ENCODE measurements at places on chromosomes 6 and 20.

DNA sequence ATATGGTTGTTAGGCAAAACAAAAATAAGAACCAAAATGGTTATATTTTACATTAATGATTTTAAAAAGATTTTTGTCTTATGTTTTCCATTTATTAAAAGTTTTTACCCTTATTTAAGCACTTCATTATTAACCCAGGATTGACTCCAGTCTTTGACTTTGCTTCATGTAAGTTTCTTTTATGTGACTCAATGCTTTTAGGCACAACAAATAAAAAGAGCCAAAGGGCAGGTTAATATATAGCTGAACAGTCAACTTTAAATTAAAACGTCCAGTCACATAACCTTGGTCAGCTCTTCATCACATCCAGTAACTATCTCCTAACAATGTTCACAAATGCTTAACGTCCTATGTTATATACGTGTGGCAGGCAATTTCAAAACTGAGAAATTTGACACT is 32.7 kb downstream of the COL21A1 start:
- DNase-seq, result no peak

DNA sequence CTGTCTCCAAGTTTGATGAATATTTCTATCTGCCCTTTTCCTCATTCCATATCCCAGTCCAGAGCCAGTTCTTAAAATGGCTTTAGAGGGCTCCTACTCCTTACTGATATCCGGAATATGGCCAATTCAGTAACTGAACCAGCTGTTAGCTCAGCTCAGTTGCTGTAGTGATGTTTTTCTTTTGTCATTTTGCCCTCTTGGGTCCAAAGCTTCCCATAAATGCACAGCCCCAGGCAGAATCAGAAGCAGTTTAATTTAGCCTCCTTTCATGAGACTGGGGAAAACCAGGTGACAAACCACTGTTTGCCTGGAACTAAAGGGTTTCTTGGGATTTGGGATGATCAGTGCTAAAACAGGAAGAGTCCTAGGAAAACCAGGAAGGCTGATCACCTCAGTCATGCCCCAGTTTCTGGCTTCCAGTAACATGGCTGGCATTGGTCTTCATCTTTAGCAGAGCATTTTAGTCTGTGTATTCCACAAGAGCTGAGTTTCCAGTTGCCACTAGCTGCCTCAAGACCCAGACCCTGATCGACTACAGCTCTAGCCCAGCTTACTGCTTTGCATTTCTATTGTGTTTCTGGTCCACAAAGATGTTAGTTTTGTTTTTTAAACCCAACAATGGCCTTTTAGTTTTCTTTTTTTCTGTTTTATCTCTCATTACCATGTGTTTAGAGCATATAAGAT is 40.6 kb upstream of the REV3L start:
- no peak for DNase-seq

DNA sequence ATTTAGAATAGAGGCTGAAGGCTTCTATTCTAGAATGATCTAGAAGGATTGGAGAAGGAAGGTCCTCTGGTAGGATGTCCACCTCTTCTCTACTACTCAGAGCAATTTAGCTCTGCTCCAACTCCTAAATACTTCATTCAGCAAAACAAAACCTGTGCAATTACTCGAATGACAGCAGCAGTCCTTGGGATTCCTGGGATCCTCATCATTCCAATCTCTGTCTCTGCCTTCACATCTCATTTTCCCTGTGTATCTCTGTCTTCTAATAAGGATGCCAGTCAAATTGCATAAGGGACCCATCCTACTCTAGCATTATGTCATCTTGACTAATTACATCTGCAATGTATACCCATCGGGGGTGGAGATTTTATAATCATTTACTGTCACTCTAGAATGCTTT is 5.5 kb upstream of the AIG1 start:
- DNase-seq, result no peak

DNA sequence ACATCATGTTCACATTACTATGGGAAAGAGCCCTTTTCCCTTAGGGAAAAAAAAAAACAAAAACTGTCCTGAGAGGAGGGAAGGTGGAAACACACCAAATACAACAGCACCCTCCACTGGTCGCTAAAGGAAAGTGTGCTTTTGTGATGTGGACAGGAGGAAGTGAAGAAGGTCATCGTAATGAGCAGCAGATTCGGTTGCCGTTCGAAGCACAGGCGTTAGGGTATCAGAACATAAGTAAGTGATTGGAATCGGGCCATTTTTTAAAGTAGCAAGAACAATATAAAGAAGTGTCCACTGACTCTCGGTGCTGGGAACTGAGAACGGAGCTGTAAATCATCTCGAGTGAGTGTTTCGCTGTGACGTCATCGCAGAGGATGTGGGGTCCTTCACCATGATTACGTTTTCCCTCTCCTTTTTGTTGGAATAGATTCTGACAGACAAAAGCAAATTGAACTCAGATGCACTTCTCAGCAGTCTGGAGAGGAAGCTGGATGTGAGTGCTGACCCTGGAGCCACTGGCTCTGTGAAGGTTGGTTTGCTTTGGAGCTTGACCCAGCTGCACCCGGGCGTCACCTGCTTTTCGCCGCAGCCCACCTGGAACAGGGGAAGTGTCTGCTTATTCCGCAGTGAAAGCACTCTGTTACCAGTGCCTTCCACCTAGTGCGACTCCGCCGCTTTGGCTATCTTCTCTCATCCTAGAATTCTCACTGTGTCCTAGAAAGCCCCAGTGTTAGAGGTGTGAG is 203.6 kb upstream of the GMDS start:
- DNase-seq, result no peak

DNA sequence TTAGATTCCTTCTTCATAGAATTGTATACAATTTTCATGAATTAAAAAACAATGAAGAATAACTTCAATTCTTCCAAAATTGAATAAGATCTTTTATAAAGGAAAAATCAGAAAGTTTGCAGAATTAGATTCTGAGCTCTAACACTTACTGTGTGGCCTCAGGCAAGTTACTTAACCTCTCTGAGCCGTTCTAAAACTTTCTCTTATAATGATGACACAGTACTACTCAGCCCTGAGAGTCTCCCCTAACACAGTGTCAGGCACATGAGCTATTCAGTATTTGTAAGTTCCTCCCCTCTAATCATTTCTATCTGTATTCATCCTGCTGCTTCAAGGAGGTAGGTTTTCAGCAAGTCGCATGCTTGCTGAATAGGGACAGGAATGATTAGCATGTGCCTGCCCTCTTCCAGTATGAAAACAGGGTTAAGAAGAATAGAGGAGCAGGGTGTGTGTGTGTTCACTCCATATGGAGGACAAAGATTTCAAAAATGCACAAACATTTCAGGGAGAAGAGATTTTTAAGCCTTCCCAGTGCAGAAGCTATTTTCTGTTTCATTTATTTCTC is 11.4 kb downstream of the ID4 start:
- no peak for DNase-seq

- peak; percentile 50 for DNase-seq
These were observed at the start of gene NFATC2 for GRCh38 chr20:51542571-51543421. Gene NFATC2, minus strand, starts transcription at chr20:51542719. Its CDS starts 220 bp downstream, at chr20:51542499.

- no peak for DNase-seq
These were observed 930.3 kb downstream of the QKI start for GRCh38 chr6:164344801-164345291.

GRCh38 chr6:143022587-143022986 is 38.1 kb upstream of the AIG1 start:
- no peak for DNase-seq

DNA sequence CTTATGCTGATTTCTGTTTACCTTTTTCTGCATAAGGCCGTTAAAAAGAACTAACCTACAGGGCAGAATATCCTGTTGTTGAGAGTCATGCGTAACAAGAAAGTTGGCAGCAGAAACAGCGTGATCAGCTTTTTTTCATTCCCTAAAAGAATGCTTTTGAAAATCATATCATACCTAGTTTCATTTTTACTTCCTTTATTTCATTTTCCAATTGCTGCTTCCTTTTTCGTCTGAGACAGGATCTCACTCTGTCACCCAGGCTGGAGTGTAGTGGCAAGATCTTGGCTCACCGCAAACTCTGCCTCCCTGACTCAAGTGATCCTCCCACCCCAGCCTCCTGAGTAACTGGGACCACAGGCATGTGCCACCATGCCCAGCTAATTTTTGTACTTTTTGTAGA is 4.1 kb downstream of the CALHM6 start:
- DNase-seq, result no peak

DNA sequence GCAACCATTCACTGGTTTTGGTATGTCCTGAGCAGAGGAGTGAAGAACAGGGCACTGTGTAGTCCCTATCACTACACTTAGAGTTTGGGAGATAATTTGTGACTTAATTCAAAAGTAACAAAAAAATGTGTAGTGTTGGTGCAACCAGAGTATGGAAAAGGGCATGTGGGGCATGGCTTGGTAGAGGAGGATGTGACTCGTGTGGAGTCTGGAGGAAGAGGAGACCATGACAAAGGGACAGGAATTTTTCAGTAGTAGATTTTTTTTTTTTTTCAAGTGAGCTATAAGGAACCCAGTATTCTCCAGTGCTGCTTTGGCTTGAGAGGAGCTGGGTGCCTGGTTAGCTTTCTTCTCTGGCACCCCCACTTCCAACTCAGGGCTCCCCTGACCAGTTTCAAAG is 5.1 kb downstream of the MTRES1 start:
- DNase-seq, result no peak

DNA sequence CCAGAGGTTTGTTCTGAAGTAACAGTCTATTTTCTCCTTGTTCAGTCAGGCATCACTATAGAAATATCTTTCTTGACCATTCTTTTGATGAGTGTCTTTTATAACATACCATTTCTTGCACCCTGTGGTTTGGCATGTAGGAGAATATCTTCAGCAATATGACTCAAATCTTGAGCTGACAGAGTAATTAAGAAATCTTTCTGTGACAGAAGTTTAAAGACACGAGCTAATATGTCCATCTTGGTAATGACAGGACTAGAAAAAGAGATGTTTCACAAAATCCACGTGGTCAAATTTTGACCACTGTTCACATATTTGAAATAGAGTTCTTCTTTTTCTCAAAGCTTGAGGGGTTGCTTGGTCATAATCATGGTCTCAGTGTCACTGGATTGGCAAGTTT is 149.9 kb downstream of the MYB start:
- no peak for DNase-seq

- no peak for DNase-seq
These were observed 648.7 kb upstream of the FLRT3 start for GRCh38 chr20:14986026-14986655.

- no peak for DNase-seq
These were observed 66.2 kb downstream of the SLC22A23 start for GRCh38 chr6:3390698-3391097.

Data from effector memory CD4-positive, alpha-beta T cell (primary cell).